Keratinocyte (primary cell): ENCODE measurements at places on chromosomes 7 and 10. TPM values are rescaled to one million over a fixed set of nuclear protein-coding genes. Genes with fewer than 3 reads are reported as not detected.

DNA sequence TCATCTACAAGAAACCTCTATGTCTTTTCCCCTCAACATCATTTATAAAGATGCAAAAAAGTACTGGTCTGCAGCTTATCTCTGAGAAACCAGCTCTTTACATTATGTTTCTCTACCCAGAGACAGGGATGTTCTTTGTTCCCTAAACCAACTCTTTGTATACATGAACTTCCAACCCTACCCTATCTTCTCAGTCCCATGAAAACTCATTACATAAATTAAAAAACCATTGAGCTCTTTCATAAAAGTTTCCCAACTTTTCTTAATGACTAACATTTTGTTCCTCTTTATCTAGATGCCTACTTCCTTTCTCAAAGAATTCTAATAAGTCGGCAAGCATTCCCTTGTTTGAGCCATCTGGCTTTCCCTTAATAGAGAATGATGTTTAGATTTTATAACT is 192.8 kb upstream of the AGK start:
- no peaks in the 10 kb centered on the region for H3K27me3 ChIP-seq
- no peak overlapping the region for H3K4me3 ChIP-seq
- no peaks in the 10 kb centered on the region for H3K36me3 ChIP-seq

DNA sequence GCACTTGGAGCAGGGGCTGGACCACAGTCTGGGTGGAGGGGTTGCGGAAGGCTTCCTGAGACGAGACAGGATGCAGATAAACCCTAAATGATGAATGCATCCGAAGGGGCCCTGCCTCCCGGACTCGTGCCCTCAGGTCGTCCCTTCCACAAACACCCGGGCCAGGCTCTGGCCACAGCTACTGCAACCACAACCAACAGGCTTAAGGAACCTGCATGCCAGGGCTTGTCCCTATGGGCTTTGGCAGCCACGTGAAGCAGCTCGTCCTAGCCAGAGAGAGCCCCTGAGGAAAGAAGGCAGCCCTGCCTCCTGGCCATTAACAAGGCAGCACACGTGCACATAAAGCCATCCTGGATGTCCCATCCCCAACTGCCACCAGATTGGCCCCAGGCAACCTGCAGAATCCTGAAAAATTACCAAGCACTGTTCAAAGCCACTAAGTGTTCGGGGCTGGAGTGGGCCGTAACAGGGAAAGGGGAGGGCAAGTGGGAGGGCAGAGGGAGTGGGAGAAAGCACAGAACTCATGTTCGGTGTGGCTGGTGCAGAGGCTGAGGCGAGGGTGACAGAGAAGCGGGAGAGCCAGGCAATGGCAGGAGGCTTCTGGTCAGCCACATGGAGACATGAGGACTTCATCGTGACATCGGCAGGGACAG is 62.7 kb downstream of the MAD1L1 start:
- DNase-seq = peak; percentile 55
- peaks cover 14% of the 10 kb centered on the region for H3K4me1 ChIP-seq
- H3K27me3 ChIP-seq = no peaks in the 10 kb centered on the region
- H3K4me3 ChIP-seq = peak overlapping the region; percentile 17

DNA sequence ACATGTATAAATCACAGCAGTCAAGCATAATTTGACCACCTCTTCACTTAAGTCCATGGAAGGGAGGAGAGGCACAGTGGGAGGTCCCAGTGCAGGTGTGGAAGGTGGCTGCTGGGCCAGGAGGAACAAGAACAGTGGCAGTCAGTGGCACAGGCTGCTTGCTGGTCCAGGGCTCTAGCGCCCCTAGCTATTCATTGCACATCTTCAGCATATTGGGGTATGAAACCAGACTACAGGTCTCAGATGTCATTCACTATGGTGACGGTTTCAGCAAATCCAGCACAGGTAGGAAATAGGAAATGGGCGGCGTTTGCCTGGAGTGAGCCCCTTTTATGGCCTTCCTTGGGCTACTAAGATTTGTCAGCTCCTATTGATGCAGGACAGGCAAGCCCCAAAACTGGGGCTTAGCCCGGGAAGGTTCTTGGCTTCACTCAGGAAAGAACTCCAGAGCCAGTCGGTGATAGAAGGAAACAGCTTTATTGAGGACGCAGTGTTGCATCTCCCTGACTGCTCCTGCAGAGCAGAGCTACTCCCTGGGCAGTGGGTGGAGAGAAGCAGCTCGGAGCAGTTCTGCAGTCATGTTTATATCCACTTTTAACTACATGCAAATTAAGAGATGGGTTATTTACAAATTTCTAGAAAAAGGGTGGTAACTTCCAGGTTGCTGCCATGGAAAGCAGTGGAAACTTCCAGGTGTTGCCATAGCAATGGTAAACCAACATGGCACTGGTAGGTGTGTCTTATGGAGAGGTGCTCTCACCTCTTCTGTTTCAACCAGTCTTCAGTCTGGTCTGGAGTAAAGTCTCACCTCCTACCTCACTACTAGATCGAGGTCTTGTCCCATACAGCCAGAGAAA is 608.8 kb downstream of the PARD3 start:
- no peak overlapping the region for H3K4me3 ChIP-seq
- DNase-seq = no peak
- no peaks in the 10 kb centered on the region for H3K4me1 ChIP-seq
- H3K36me3 ChIP-seq = no peaks in the 10 kb centered on the region
- H3K27ac ChIP-seq = no peak overlapping the region
- no peaks in the 10 kb centered on the region for H3K27me3 ChIP-seq

DNA sequence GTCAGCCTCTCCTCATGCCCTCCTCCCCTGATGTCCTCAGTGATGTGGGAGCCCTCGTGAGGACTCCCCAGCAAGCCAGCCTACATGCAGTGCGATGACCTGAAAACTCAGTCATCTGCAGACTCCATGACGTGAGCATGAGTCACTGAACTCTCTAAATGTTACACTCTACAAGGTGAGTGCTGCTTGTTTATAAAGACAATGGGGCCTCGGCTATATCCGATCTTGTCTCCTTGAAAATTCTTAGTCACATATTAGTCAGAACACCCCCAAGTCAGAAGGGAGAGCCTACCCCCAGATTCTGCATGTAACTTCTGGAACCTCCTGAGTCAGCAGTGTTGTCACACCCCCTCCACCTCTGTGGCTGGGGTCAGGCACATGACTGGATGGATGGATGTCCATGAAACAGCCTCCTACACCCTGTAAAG is 673.8 kb downstream of the INHBA start:
- no peaks in the 10 kb centered on the region for H3K36me3 ChIP-seq
- H3K4me1 ChIP-seq = peaks cover 33% of the 10 kb centered on the region
- H3K27ac ChIP-seq = peak overlapping the region; percentile 80
- no peak overlapping the region for H3K4me3 ChIP-seq
- DNase-seq = peak; percentile 100

DNA sequence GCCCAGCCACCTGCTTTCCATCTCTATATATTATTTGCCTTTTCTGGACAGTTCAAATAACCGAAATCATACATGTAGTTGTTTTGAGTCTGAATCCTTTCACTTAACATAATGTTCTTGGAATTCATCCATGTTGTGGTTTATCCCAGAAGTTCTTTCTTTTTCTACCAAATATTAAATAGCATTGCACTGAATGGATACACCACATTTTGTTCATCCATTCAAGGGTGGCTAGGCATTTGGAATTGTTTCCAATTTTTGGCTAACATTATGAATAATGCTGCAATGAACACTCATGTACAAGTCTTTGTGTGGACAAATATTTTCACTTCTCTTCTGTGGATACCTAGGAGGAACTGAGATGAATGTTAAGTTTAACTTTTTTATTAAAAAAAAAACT is 18.0 kb downstream of the DNAJC1 start:
- H3K27me3 ChIP-seq = no peaks in the 10 kb centered on the region
- H3K4me3 ChIP-seq = no peak overlapping the region
- H3K27ac ChIP-seq = no peak overlapping the region
- no peaks in the 10 kb centered on the region for H3K36me3 ChIP-seq
- no peak for DNase-seq

Gene NRCAM
- polyA plus RNA-seq = 4.0 to 5.2 TPM (median 4.3 TPM) in 3 replicates
